ENCODE measurements at places on chromosomes 3 and 15.

DNA sequence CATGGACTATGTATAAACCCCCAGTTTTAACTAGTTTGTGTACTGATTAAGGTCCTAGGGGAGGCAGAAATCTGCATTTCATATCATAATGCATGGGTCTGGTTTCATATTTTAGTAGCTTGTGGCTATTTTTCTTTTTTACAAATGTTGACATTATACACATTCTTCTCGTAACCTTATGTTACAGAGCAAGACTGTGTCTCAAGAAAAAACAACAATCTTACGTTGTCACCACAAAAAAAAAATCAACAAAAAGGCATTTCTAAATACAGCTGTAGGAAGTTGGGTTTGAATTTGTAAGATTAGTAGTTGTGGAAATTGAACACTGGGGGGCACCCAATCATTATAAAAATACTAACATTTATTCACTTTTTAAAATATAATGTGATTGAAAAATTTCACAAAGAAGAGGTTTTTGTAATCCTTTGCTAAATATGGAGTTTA lies 17.9 kb downstream of the SERP1 start:
- DNase-seq = no peak

- no peak for DNase-seq
Observed at GRCh38 chr3:121916189-121916588, 22.0 kb downstream of the SLC15A2 start.

GRCh38 chr15:73051807-73052652 lies at the start of gene NEO1:
NEO1 (plus strand) TSS chr15:73052463; CDS start chr15:73052676, 213 bp downstream.
- DNase-seq = peak; percentile 92

GRCh38 chr15:64858021-64858575 lies 16.4 kb downstream of the PLEKHO2 start:
- no peak for DNase-seq

GRCh38 chr3:87076946-87077345 lies 86.0 kb upstream of the VGLL3 start:
- DNase-seq = no peak

DNA sequence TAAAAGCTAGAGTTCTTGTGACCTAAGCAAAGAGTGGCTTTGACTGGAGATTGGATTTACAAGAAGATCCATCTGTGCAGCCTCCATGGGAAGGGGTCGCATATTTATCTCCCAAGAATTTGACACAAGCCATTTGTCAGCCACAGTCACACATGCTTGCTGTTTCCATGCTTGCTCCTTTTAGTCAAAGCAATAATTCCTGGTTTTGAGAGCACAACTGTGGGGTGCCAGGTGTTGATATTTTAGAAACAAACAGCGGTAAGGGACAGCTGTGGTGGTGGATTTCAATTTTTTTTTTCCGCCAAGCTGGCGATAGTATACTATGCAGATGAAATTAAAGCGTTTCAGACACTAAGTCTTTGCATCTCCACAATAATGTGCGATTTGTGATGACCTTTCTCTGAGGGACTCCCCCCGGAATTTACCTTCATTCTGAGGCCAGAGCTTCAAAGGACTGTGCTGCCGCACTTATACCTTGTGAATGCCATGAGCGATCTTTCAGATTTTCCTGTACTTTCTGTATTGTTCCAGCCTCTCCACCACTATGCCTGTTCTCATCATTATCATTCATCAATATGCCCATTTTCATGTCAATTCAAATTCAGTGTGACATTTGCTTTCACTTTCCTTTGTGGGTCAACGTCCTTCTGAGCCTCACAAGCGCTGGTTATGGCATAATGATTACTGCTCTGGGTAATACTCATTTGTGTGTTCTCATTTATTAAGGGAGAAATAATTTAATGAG lies 108.2 kb upstream of the KBTBD8 start:
- DNase-seq = no peak

GRCh38 chr3:20400281-20400680 lies 214.3 kb upstream of the SGO1 start:
- DNase-seq = no peak

GRCh38 chr3:122940628-122941086 lies 86.9 kb downstream of the SEMA5B start:
- no peak for DNase-seq

- no peak for DNase-seq
Observed at GRCh38 chr3:33060609-33061337, 36.2 kb downstream of the GLB1 start.

- no peak for DNase-seq
Observed at GRCh38 chr15:86016750-86017149, 62.9 kb upstream of the AGBL1 start.

GRCh38 chr3:68448510-68449383 lies 483.6 kb downstream of the TAFA4 start:
- DNase-seq = no peak

DNA sequence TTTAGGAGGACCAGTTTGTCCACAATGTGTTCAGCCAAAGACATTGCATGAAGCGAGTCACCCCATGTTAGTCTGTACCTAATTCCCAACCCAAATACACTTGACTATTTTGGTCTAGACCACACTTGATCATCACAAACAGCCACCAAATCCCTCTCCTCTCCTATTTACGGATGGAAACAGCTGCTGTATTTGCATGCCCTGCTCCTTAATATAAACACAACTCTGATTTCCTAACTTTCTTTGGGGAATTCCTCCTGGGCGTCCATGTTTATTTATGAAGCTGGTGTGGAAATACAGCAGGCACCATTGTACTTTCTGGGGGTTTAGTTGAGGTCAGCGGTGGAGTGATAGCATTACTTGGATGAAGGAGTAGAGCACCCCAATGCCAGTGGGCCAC lies 235.2 kb downstream of the TLE3 start:
- no peak for DNase-seq

DNA sequence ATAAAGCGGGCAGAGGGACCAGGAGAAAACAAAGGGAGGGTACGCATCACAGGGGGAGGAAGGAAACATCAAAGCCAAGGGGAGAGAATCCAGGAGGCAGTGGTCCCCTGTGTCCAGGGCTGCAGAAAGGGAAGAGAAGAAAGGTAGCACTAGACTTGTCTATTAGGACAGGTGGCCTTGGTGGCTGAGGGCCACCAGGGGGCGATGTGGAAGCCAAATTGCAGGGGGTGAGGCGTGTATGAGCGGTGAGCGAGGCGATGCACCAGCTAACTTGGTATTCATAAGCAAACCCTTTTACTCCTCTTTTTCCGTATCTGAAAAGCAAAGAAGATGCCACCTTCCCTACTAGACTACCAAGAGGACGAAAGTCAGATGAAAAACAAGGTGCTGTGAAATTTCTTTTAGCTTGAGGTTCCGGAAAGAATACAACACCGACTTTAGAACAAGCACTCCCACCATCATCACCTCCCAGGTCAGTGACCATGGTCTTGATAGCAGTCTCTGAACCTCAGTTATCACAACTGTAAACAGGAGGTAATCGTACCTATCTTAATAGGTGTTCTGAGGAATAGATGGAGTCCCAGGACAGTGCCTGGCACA lies 654.4 kb upstream of the ADAMTS9 start:
- DNase-seq = peak; percentile 9

- no peak for DNase-seq
Observed at GRCh38 chr15:28456476-28457395, 76.0 kb downstream of the GOLGA8G start.

DNA sequence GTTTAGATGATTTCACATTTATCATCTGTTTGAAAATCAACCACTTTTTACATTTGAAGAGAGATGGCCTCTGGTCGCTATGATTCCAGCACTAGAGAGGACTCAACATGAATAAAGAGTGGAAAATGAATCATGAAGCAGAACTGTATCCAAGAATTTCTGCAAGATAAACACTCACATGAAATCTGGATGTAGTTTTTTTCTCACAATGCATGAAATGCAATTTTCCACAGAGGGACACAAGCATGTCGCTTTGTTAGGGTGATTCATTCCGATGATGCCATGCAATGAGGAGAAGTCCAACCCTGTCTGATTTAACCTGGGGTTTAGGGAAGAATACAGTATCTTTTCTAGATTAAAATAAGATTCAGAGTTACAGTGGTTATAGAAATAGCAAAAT lies 50.4 kb upstream of the ADCY5 start:
- no peak for DNase-seq

- DNase-seq = peak; percentile 69
Observed at GRCh38 chr3:161559177-161559998, 62.8 kb downstream of the OTOL1 start.

GRCh38 chr3:11077466-11077865 lies 76.8 kb upstream of the HRH1 start:
- no peak for DNase-seq

DNA sequence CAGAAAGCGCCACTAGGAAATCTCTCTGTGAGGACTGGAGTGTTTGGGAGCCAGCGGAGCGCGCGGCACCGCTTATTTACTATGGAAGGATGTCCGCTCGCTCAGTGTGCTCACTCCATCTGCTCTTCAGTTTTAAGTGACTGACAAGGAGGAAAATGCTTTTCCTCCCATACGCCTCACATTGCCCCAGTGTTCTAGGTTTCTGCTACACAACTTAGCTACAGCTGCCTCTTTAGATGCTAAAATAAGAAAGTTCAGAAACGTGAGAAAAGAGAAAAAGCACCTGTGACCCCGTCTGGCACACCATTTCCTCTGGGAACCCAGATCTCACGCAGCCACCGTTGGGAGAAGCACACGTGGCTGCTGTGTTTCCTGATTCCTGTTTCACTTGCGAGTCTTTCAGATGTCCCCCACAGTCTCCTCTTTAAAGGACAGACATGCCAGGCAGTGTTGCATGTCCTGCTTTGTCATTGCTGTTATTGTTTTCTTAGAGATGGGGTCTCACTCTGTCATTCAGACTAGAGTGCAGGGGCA lies 11.7 kb upstream of the MUSTN1 start:
- DNase-seq = peak; percentile 17

DNA sequence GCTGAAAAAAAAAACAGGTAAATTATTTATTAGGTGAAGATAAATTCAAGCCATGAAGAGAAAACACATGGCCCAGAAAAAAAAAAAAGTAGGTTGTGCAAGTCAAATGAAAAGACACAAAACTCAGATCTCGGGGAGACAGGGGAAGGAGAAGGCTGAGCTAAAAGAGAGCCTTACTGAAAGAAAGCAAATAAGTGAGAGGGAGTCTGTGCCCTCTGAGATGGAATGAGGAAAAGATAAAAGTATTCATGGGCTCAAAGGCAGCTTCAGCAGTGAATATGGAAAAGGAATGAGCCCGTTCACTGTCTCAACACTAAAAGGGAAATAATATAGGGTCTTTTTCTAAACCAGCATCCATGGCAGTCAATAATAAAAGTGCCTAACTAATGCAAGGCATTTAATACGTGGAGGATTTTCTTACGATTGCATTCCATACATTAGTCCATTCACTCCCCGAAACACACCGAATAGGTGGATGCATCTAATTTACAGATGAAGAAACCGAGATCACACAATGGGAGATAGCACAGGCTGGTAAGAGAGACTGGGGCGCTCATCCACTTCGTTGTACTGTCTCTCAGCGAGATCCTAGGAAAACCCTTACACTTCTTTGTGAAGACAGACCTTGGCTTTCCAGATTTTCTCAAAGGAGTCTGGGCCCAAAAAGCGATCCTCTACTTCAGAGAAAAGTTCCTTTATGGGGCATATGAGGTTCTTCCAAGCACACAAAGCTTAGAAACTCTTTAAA lies 1.1 kb downstream of the TFDP2 start:
- DNase-seq = no peak
